Pancreas (tissue), 10 donors: ENCODE measurements at places on chromosomes 2 and 18. TPM values are rescaled to one million over a fixed set of nuclear protein-coding genes. Genes with fewer than 3 reads are reported as not detected.

Gene ZBTB7C
- 1.7 TPM for total RNA-seq

Gene LIMS4
- total RNA-seq: 2.2 TPM

Gene VWA3B
- not detected for total RNA-seq

Gene SCYGR4
- not detected for total RNA-seq

Gene PTH2R
- total RNA-seq: 0.31 TPM

Gene CCDC85A
- total RNA-seq: 0.62 TPM

Gene PSMD1
- 33.4 TPM for total RNA-seq

DNA sequence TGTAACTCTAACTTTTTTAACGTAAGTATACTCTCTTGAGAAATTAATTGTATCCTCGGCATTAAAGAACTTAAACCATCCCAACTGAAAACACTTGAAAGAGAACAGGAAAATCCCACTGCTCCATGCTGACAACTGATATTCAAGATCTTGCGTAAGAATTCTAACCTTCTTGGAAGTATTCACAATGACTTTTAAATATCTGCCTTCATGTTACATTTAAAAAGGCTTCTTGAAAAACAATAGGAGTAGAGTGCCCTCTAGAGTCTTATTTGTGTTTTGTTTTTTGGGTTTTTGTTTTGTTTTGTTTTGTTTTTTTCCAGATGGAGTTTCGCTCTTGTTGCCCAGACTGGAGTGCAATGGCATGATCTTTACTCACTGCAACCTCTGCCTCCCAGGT is 65.4 kb upstream of the DNAJC10 start:
- H3K27ac ChIP-seq: no peak overlapping the region
- no peaks in the 10 kb centered on the region for H3K27me3 ChIP-seq
- H3K4me1 ChIP-seq: no peaks in the 10 kb centered on the region
- H3K4me3 ChIP-seq: no peak overlapping the region

DNA sequence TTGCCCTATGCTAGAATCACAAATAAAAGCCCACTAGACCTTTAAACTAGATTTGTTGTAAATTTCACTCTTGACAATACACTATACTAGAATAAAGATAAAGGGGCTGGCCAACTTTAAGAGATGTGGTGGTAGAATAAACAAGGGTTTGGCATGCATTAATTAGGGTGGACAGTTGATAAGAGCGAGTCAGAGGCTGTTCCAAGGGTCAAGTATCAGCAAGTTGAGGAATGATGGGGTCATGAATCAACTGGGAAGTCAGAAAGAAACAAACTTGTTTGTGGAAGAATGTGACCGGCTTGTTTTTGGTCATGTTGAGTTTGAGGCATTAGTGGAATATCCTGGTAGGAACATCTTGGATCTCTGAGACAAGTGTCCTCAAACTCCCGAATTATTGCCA is 398.3 kb upstream of the TNP1 start:
- no peak overlapping the region for H3K4me3 ChIP-seq
- DNase-seq: no peak
- H3K36me3 ChIP-seq: no peaks in the 10 kb centered on the region
- H3K27me3 ChIP-seq: no peaks in the 10 kb centered on the region

GRCh38 chr2:220064111-220065030 is 436.9 kb downstream of the SLC4A3 start:
- DNase-seq: no peak
- no peak overlapping the region for H3K27ac ChIP-seq
- no peak overlapping the region for H3K4me3 ChIP-seq
- no peaks in the 10 kb centered on the region for H3K36me3 ChIP-seq
- H3K27me3 ChIP-seq: no peaks in the 10 kb centered on the region
- no peaks in the 10 kb centered on the region for H3K4me1 ChIP-seq

DNA sequence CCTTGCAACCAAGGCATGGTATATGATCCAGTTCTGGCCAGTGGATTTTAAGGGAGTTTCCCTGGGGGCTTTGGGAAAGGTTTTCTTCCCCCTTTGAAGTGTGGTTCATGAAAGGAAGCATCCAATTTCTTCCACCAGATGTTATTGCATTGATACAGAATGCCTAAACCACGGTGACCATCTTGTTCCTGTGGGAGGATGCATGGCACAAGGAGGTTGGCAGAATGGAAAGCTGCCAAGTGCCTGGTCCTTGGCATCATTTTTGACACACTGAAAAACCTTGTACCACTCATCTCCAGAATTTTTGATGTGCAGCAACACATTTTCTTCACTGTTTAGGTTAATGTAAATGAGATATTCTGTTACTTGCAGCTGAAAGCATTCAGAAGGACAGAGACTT is 55.2 kb upstream of the CXCR4 start:
- no peaks in the 10 kb centered on the region for H3K27me3 ChIP-seq
- H3K27ac ChIP-seq: no peak overlapping the region
- no peaks in the 10 kb centered on the region for H3K4me1 ChIP-seq
- no peak overlapping the region for H3K4me3 ChIP-seq
- no peak for DNase-seq
- H3K36me3 ChIP-seq: no peaks in the 10 kb centered on the region

GRCh38 chr2:101428422-101429176 is 41.3 kb upstream of the CREG2 start:
- DNase-seq: no peak
- no peak overlapping the region for H3K4me3 ChIP-seq
- H3K27ac ChIP-seq: no peak overlapping the region
- no peaks in the 10 kb centered on the region for H3K36me3 ChIP-seq

GRCh38 chr18:61703508-61703907 is 189.3 kb downstream of the RNF152 start:
- no peak overlapping the region for H3K4me3 ChIP-seq
- H3K36me3 ChIP-seq: no peaks in the 10 kb centered on the region
- no peaks in the 10 kb centered on the region for H3K4me1 ChIP-seq
- no peak overlapping the region for H3K27ac ChIP-seq
- no peaks in the 10 kb centered on the region for H3K27me3 ChIP-seq

GRCh38 chr2:96157649-96158553 is 12.7 kb upstream of the DUSP2 start:
- no peaks in the 10 kb centered on the region for H3K27me3 ChIP-seq
- H3K4me3 ChIP-seq: no peak overlapping the region
- DNase-seq: no peak
- H3K36me3 ChIP-seq: no peaks in the 10 kb centered on the region

DNA sequence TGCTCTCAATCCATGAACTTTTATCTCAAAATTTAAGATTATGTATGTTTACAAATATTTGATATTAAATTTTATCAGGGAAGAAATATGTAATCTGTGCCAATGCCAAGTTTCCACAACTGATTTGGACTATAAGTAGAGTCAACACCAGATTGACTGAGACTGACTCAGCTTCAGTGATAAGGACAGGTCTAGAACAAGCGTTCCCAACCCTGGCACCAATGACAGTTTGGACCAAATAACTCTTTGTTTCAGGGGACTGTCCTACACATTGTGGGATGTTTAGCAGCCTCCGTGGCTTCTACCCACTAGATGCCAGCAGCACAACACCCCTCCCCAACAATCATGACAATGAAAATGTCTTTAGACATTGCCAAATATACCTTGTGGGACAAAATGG is 165.3 kb downstream of the THADA start:
- DNase-seq: no peak
- H3K36me3 ChIP-seq: no peaks in the 10 kb centered on the region
- peak overlapping the region; percentile 8 for H3K27ac ChIP-seq
- H3K27me3 ChIP-seq: no peaks in the 10 kb centered on the region

DNA sequence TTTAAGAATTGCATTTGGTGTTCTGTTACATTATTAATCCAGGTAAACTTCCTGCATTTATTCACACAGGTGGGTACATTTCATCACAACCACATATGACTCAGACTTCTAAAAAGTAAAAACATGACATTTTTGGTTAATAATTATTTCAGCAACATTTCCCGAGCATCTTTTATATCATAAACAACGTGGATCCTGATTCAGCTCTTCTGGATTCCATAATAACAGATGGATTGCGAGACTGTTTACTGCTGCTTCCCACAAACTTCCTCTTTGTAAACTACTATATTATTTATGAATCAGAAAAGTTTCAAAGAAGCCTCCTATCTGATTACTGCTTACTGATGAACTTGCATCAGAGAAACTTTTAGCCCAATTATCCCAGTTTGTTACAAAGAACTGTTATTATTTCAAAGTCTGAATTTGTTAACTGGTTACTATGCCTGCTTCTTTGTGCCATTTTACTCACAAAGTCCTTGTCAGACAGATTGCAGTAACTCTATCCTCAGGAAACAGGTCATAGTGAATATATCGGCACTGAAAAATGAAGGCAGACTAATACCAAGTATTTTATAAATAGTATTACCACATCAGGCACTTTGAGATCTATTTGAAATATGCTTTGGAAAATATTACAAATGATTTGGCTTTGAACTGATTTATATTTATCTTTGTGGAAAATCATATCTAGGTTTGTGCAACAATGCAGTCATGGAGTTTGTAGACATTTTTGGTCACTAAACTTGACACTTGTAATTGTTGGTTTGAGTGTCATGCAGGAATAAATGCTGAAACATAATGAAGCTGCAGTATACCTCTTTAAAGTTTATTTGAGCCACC is 511.6 kb downstream of the PLCL1 start:
- H3K36me3 ChIP-seq: no peaks in the 10 kb centered on the region
- no peak for DNase-seq
- peaks cover 14% of the 10 kb centered on the region for H3K27me3 ChIP-seq
- no peaks in the 10 kb centered on the region for H3K4me1 ChIP-seq
- no peak overlapping the region for H3K27ac ChIP-seq

DNA sequence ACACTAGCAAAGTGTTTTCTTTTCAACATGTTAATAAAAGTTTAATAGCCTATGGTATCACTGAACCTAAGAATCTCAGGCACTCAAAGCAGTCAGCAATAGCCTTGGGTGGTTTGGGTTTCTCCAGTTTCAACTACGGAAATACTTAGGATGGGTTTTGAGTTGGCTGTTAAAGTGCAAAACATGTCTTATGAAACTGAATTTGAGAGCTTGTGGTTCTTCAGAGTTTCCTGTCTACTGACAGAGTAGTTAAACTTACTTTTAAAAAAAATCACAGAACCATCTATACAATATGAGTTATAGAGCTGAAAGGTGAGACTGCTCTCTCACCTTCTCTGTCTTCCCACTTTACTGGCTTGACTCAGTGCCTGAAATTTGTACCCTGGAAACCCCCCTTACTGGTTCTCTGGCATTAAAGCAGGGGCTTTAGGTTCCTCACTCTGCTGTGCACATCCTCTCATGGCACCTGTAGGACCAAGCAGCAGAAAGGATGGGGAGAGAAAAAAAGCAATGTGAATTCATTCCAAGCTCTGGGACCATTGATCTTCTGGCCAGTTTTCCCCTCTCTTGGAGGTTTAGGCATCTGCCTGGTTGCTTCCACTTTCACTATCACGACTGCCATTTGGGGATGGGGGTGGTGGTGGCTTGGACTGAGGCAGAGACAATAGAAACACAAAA is 18.1 kb downstream of the CCDC141 start:
- H3K4me1 ChIP-seq: no peaks in the 10 kb centered on the region
- H3K27ac ChIP-seq: no peak overlapping the region
- H3K27me3 ChIP-seq: no peaks in the 10 kb centered on the region
- no peak for DNase-seq
- H3K36me3 ChIP-seq: no peaks in the 10 kb centered on the region
- no peak overlapping the region for H3K4me3 ChIP-seq

GRCh38 chr2:129895061-129895460 is 84.4 kb upstream of the RAB6C start:
- no peaks in the 10 kb centered on the region for H3K36me3 ChIP-seq
- H3K4me3 ChIP-seq: no peak overlapping the region
- no peak for DNase-seq
- H3K27me3 ChIP-seq: no peaks in the 10 kb centered on the region
- H3K4me1 ChIP-seq: no peaks in the 10 kb centered on the region

DNA sequence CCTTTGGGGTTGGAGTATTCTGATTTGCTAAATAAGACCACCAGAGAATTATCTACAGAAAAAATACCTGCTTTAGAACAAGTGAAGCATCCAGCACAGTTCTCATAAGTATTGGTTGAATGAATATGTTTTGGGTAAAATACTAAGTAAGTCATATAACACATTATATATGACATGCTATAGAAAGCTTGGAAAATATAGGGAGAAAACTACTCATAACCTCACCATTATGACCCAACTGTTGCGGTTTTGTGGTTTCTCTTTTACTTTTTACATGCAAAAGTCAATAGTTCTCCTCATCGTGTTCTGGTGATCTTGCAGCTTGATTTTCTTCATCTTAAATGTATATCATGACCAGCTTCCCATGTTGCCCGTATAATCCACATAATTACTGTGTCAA is 66.2 kb downstream of the DIPK1C start:
- H3K27ac ChIP-seq: no peak overlapping the region
- H3K4me3 ChIP-seq: no peak overlapping the region
- no peaks in the 10 kb centered on the region for H3K36me3 ChIP-seq
- no peaks in the 10 kb centered on the region for H3K4me1 ChIP-seq
- no peak for DNase-seq
- no peaks in the 10 kb centered on the region for H3K27me3 ChIP-seq

DNA sequence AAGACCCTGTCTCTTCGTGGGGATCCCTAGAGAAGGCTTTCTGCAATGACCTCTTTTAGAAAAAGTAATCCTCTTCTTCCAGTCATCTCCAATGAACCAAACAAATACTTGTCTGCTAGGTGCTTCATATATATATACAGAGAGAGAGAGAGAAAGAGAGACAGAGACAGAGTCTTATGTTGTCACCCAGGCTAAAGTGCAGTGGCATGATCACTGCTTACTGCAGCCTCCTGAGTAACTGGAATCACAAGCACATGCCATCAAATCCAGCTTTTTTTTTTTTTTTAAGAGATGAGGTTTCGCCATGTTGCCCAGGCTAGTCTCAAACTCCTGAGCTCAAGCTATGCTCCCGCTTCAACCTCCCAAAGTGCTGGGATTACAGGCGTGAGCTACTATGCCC is 18.6 kb upstream of the PKDCC start:
- no peaks in the 10 kb centered on the region for H3K4me1 ChIP-seq
- no peak for DNase-seq
- no peaks in the 10 kb centered on the region for H3K27me3 ChIP-seq

- no peaks in the 10 kb centered on the region for H3K4me1 ChIP-seq
- H3K27ac ChIP-seq: no peak overlapping the region
- no peak for DNase-seq
- H3K4me3 ChIP-seq: no peak overlapping the region
- no peaks in the 10 kb centered on the region for H3K27me3 ChIP-seq
These were observed 138.9 kb upstream of the APCDD1 start for GRCh38 chr18:10315522-10315921.

DNA sequence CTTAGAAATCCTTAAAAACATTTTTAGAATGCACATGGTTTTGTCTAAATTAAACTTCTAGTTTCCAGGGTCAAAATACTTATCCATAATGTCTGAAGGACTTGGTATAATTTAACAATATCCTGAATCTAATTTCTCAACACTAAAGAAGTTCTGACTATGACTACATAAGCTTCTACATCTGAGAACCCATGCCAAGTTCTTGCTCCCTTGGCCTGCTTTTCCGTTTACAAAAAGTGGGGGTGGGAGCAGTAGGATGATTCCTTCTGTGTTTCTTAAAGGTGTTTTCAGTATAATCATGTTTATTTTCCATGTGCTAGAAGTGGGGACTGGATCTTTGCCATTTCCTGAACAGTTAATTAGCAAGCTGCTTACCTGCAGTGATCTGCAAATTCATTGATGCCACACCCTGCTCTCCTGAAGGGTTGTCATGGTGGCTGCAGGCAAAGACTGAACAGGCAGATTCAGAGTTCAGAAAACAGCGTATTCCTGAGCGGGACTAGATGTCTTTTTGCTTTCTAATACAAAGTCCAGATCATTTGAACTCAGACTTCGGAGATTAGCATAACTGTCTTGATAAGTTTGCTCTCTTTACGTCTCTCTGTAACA is 36.2 kb downstream of the ADNP2 start:
- no peak overlapping the region for H3K4me3 ChIP-seq
- H3K27me3 ChIP-seq: no peaks in the 10 kb centered on the region
- no peak for DNase-seq
- H3K4me1 ChIP-seq: peaks cover 15% of the 10 kb centered on the region
- H3K27ac ChIP-seq: no peak overlapping the region

- H3K27me3 ChIP-seq: no peaks in the 10 kb centered on the region
- no peaks in the 10 kb centered on the region for H3K4me1 ChIP-seq
- no peak for DNase-seq
- no peaks in the 10 kb centered on the region for H3K36me3 ChIP-seq
These were observed 42.4 kb downstream of the KIF5C start for GRCh38 chr2:148917431-148917830.
